ENCODE measurements at places on chromosomes 4 and X. TPM values are rescaled to one million over a fixed set of nuclear protein-coding genes. Genes with fewer than 3 reads are reported as not detected.
A peak's percentile ranks its signal among the peaks of the same experiment; 100 is the strongest.

The VSIG1 gene
- total RNA-seq: not detected

The LPAR4 gene
- 3.2 TPM for total RNA-seq

The KLHL4 gene
- 39.9 TPM for total RNA-seq

The PDGFRA gene
- total RNA-seq: 14.1 TPM

The ADGRA3 gene
- total RNA-seq: 76.2 TPM

The MAGEA8 gene
- total RNA-seq: not detected

The TACR3 gene
- total RNA-seq: 0.20 TPM

The SFRP2 gene
- total RNA-seq: 0.54 TPM

The DGKK gene
- not detected for total RNA-seq

The GPR173 gene
- 85.3 TPM for total RNA-seq

The DNAAF6 gene
- not detected for total RNA-seq

The VCX3A gene
- not detected for total RNA-seq

The MAGIX gene
- total RNA-seq: 2.7 TPM

The GPRASP1 gene
- total RNA-seq: 9.8 TPM

The DDX53 gene
- not detected for total RNA-seq

The AMBN gene
- total RNA-seq: not detected

DNA sequence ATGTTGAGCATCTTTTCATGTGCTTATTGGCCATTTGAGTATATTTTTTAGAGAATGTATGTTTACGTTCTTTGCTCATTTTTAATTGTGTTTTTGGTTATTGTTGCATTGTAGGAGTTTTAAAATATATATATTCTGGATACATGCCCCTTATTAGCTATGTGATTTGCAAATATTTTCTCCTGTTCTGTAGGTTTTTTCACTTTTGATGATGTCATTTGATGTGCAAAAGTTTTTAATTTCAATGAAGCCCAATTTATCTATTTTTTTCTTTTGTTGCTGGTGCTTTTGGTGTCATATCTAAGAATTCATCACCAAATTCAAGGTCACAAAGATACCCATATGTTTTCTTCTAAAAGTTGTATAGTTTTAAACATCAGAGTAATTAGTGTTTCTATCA, 6.8 kb downstream of the ARMCX5 start:
- no peak overlapping the region for H3K27ac ChIP-seq
- peaks cover 6% of the 10 kb centered on the region for H3K4me1 ChIP-seq
- DNase-seq: no peak
- no peak overlapping the region for H3K4me3 ChIP-seq

DNA sequence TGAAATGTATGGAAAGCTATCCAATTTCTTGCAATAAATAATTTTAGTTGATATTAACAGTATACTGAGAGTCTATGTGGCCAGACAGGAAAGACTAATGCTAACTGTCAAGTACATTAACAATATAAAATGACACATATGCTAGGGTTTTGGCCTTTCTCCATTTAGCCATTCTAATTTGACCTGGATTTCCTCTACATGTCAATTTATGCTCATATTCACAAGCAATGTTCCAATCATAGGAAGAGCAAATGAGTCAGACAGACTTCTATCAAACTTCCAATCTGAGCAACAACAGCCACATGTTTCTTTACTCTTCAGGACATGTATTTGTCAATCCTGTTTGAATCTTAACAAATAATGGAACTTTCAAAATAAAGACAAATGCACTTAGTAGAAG, 53.6 kb downstream of the CORIN start:
- H3K27me3 ChIP-seq: no peaks in the 10 kb centered on the region
- H3K36me3 ChIP-seq: no peaks in the 10 kb centered on the region
- no peaks in the 10 kb centered on the region for H3K4me1 ChIP-seq
- DNase-seq: no peak

DNA sequence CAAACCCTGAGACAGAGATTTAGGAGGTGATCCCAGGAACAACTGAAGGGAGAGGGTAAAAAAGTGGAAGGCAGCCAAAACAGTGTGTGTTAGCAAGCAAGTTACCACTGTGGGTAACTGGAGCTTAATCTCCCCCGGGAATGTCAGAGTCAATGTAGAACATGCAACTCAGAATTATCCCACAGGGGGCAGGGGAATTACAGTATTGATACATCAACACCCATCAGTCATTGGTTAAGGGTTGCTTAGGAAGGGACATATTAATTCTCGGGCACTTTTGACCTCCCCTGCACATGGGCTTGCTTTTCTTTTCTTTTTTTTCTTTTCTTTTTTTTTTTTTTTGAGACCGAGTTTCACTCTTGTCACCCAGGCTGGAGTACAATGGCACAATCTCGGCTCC, 29.3 kb downstream of the CXorf58 start:
- H3K27me3 ChIP-seq: no peaks in the 10 kb centered on the region
- peaks cover 4% of the 10 kb centered on the region for H3K4me1 ChIP-seq
- DNase-seq: no peak
- H3K4me3 ChIP-seq: no peak overlapping the region

DNA sequence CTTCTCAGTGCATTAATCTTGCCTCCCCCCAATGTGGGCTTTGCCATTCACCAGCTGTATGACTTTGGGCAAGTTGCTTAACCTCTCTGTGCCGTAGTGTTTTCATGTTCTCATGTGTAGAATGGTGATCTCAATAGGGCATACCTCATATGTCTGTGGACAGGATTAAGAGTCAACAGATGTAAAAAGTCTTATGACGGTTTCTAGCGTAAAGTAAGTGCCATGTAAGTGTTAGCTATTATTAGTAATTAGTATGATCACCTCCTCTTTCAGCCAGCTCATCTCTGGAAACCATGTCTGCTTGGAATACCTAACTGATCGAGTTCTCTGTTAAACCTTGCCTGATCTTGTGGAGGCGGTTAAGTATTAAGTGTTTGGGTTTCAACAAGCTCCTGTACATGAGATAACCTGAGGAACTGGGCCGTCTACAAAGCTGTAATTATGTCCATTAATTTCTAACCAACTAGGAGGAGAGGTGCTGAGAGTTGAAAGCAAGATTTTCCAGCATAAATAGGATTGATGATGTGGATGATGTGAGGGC, 66.3 kb downstream of the TSC22D3 start:
- H3K36me3 ChIP-seq: no peaks in the 10 kb centered on the region
- H3K27ac ChIP-seq: no peak overlapping the region
- H3K27me3 ChIP-seq: peaks cover 8% of the 10 kb centered on the region
- no peaks in the 10 kb centered on the region for H3K4me1 ChIP-seq
- no peak overlapping the region for H3K4me3 ChIP-seq
- DNase-seq: no peak

GRCh38 chr4:64539234-64539849, 130.1 kb upstream of the TECRL start:
- H3K4me1 ChIP-seq: no peaks in the 10 kb centered on the region
- no peaks in the 10 kb centered on the region for H3K27me3 ChIP-seq
- peak; percentile 38 for DNase-seq
- no peaks in the 10 kb centered on the region for H3K36me3 ChIP-seq
- H3K27ac ChIP-seq: no peak overlapping the region

DNA sequence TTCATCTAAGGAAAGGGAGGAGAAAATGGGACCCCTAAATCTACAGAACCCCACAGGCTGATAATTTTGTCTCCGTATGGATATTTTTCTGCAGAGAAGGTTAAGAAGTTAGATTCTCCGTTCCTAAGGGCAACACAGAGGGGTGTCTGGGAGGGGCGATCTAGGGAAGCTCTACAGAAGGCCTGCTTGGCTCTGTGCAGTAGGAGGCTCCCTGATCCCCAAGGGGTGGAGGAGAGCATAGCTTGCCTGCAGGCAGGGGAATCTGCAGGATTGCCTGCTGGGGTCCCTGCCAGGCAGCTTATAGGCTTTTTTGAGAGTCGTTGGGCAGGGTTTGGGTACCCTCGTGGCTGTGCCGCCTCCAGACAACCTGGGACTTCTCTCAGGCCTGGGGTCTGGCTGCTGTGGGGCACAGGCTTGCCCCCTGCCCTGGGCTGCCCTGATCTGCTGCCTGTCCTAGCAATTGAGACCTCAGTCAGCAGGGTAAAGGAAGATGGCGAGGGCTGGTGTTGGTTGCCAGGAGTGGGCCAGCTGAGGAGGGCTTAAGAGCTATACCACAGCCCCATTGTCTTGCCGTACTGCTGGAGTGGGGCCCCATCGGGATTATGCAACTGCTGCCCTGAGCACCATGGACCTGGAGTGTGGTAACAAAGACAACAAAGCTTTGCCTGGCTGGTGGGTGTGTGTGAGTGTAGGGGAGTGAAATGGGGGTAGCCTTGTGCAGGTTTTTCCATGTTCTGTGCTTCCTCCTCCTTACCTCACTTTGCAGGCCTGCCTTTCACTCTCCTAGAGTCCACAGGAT, 74.1 kb downstream of the EFNB1 start:
- DNase-seq: no peak
- peaks cover 3% of the 10 kb centered on the region for H3K4me1 ChIP-seq
- no peaks in the 10 kb centered on the region for H3K36me3 ChIP-seq
- no peak overlapping the region for H3K27ac ChIP-seq
- peaks cover 1% of the 10 kb centered on the region for H3K27me3 ChIP-seq
- H3K4me3 ChIP-seq: no peak overlapping the region

DNA sequence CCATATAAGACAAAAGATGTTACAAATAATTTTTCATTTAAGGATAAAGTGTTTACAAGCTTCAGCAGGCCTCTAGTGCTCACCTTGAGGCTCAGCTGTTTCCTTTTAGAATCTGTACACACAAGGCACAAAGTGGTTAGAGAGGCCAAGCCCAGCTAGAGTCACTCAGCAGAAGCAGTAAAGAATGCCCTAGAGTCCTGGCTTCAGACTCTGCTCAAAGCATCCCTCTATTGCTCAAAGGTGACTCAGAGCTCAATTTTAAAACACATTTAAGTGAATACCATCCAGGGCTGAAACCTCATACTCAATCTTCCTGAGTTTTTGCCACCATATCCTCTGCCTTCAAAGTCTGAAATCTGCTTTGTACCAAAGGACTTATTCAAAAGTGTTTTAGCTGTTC, 22.6 kb upstream of the PHF8 start:
- H3K4me3 ChIP-seq: no peak overlapping the region
- no peak overlapping the region for H3K27ac ChIP-seq
- no peaks in the 10 kb centered on the region for H3K36me3 ChIP-seq
- no peaks in the 10 kb centered on the region for H3K4me1 ChIP-seq
- no peak for DNase-seq

DNA sequence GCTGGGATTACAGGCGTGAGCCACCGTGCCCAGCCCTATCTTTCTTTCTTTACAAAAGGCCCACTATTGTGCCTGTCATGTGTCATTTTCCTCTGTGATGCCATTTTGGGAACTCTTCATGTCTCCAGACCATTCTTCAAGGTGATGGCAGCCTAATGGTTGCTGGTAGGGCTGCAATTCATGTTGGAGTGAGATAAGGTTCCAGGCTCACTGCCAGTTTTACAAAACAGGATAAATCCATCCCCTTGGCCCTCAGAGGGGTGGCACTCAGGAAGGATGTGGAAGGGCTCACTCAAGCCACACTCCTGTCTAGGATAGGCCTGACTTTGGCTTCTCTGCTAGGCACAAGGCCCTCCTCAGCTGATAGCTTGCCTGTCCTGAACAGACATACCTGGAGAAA, 3.8 kb downstream of the TCEAL9 start:
- H3K27me3 ChIP-seq: peaks cover 2% of the 10 kb centered on the region
- DNase-seq: no peak
- peaks cover 3% of the 10 kb centered on the region for H3K4me1 ChIP-seq
- no peak overlapping the region for H3K4me3 ChIP-seq
- H3K36me3 ChIP-seq: no peaks in the 10 kb centered on the region
- peak overlapping the region; percentile 28 for H3K27ac ChIP-seq

- H3K27me3 ChIP-seq: peaks cover 3% of the 10 kb centered on the region
- H3K36me3 ChIP-seq: no peaks in the 10 kb centered on the region
- no peak overlapping the region for H3K4me3 ChIP-seq
- H3K4me1 ChIP-seq: peaks cover 23% of the 10 kb centered on the region
- no peak for DNase-seq
These were observed 152.1 kb upstream of the TENM3 start for GRCh38 chr4:182091128-182091527.

DNA sequence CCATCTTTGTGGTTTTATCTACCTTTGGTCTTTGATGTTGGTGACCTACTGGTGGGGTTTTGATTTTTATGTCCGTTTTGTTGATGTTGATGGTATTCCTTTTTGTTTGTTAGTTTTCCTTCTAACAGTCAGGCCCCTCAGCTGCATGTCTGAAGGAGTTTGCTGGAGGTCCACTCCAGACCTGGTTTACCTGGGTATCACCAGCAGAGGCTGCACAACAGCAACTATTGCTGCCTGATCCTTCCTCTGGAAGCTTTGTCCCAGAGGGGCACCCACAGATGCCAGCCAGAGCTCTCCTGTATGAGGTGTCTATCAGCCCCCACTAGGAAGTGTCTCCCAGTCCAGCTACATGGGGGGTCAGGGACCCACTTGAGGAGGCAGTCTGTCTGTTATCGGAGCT, 199.3 kb upstream of the WDFY3 start:
- H3K4me3 ChIP-seq: no peak overlapping the region
- peaks cover 5% of the 10 kb centered on the region for H3K36me3 ChIP-seq
- H3K4me1 ChIP-seq: no peaks in the 10 kb centered on the region
- no peak overlapping the region for H3K27ac ChIP-seq
- DNase-seq: no peak

DNA sequence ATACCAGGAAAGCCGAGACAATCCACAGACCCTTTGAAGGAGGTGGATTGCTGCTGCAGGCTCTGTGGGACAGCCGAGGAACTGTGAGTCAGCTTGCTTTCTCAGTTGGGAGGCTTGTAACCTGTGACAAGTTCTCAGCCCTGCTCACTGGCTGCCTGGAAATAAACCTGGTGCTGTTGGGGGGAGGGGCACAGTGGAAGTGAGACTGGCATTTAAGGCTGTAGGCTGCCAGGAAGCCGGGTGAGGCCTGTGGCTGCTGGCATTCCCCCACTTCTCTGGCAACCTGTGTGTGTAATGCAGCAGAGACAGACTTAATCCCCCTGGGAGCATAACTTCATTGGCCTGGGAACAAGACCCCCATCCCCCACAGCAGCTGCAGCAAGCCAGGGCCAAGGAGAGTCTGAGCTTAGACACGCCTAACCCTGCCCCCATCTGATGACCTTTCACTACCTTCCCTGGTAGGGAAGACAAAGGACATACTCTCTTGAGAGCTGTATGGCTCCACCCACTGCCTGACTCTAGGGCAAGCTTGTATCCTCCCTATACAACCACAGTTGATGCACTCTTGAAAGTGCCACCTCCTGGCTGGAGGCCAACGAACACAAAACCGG, 64.1 kb downstream of the ALPK1 start:
- no peak overlapping the region for H3K4me3 ChIP-seq
- H3K36me3 ChIP-seq: peaks cover 50% of the 10 kb centered on the region
- peaks cover 2% of the 10 kb centered on the region for H3K27me3 ChIP-seq
- H3K4me1 ChIP-seq: peaks cover 3% of the 10 kb centered on the region

GRCh38 chrX:18810416-18810815, 103.0 kb downstream of the PPEF1 start:
- no peaks in the 10 kb centered on the region for H3K27me3 ChIP-seq
- peaks cover 2% of the 10 kb centered on the region for H3K4me1 ChIP-seq
- no peak overlapping the region for H3K4me3 ChIP-seq
- no peak for DNase-seq

DNA sequence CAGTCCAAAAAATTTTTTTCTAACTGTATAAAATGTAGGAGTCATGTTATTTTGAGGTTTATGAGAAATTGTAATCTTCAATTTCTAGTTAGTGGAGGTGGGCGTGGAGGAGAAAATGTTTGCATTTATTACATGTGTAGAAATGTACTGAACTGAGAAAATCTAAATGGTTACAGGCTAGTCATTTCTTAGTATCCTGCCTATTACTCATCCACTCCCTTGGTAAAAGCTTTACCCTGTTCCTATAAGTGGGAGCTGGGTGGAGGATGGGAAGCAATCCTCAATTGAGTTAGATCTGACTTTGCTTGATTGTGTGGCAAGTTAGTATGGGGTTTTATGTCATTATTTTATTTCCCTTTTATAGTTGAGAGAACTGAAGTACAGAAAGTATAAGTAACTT, 73.8 kb downstream of the POLA1 start:
- DNase-seq: no peak
- H3K36me3 ChIP-seq: no peaks in the 10 kb centered on the region
- H3K27me3 ChIP-seq: no peaks in the 10 kb centered on the region
- H3K4me1 ChIP-seq: no peaks in the 10 kb centered on the region

GRCh38 chrX:106479920-106480319, 131.9 kb upstream of the RADX start:
- H3K36me3 ChIP-seq: no peaks in the 10 kb centered on the region
- no peaks in the 10 kb centered on the region for H3K4me1 ChIP-seq
- DNase-seq: no peak

All from glutamatergic neuron (in vitro differentiated cells).